Activated CD4-positive, CD25-positive, alpha-beta regulatory T cell treated with anti-CD3 and anti-CD28 coated beads, Interleukin-2, amount 50 U/mL, for 16 hours (primary cell): ENCODE measurements at places on chromosomes 2 and 18.

GRCh38 chr2:177296040-177296439, 31.5 kb upstream of the NFE2L2 start:
- DNase-seq, result no peak

GRCh38 chr2:17068021-17068420, 402.4 kb upstream of the CYRIA start:
- no peak for DNase-seq

DNA sequence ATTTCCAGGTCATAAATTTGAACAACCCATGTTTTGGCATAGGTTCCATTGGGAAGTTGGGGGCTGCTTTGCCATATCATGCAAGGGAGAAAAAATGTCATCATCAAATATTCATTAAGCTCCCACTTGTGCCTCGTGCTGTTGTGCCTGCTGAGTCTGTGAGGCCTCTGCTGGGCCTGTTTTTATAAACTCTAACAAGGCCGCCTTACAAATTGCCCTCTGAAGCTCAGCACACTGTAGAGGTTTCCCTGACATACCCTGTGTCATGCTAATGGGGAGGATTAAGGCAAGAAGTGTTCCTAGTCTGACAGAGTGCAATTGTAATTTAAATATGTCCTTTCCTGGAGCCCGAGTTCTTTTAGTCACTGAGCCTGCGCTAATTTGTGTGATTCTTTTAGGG, 17.6 kb downstream of the OSBPL6 start:
- no peak for DNase-seq

- no peak for DNase-seq
Measured at GRCh38 chr2:136764452-136765255, 691 bp upstream of the THSD7B start.

GRCh38 chr2:26136451-26136850, 36.4 kb upstream of the GAREM2 start:
- no peak for DNase-seq

GRCh38 chr2:138115666-138116065, 151.4 kb downstream of the HNMT start:
- no peak for DNase-seq

DNA sequence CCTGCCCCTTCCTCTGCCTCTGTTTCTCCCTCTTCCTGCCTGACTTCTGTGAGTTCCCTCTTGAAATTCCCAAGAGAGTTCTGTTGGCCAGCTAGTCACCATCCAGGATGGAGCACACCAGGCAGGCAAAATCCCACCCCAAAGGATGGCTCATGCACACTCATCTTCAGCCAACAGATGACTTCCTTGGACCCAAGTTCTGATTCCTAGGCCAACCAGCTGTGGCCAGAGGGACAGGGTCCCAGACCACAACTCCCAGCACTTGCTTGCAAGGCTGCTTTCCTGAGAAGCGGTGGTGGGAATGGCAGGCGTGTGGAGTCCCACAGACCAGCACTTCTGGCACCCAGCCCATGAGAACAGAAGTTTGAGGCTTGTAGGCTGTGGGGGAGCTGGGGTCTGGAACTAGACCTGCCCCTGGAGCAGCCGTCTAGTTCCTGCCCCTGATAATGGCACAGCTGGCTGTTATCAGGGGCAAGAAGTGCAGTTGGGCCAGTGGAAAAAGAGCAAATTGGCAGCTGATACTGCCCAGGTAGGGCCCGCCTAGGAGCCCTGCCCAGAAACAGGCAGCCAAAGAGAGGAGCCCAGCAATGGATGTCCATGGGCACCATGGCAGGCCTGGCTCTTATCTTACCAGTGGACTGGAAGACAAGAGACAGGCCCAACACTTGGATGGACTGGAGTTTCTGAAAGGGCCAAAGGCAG, 56.7 kb downstream of the CYP26B1 start:
- DNase-seq, result no peak

- DNase-seq, result no peak
Measured at GRCh38 chr2:71863396-71863795, 284.3 kb downstream of the CYP26B1 start.

GRCh38 chr2:8676191-8676920, 5.5 kb upstream of the ID2 start:
- no peak for DNase-seq

GRCh38 chr2:137000811-137001210, 235.5 kb downstream of the THSD7B start:
- no peak for DNase-seq

DNA sequence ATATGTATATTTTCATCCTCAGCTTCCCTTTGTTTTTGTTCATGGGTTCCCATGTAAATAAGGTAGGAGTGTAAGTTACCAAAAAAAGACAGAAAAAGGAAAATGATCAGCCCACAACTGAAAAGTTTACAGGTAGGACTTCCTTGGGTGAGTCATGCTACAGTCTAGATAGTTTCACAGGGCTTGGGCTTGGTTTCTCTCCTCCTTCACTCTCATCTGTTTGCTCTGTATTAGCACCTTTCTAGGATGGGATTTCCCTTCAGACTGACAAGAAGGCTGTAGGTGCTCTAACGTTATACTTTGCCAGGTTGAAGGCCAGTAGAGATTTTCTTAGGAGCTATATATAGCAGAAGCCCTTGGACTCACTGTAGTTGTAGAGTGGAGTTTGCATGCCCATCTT, 57.9 kb downstream of the FAM171B start:
- DNase-seq, result no peak

DNA sequence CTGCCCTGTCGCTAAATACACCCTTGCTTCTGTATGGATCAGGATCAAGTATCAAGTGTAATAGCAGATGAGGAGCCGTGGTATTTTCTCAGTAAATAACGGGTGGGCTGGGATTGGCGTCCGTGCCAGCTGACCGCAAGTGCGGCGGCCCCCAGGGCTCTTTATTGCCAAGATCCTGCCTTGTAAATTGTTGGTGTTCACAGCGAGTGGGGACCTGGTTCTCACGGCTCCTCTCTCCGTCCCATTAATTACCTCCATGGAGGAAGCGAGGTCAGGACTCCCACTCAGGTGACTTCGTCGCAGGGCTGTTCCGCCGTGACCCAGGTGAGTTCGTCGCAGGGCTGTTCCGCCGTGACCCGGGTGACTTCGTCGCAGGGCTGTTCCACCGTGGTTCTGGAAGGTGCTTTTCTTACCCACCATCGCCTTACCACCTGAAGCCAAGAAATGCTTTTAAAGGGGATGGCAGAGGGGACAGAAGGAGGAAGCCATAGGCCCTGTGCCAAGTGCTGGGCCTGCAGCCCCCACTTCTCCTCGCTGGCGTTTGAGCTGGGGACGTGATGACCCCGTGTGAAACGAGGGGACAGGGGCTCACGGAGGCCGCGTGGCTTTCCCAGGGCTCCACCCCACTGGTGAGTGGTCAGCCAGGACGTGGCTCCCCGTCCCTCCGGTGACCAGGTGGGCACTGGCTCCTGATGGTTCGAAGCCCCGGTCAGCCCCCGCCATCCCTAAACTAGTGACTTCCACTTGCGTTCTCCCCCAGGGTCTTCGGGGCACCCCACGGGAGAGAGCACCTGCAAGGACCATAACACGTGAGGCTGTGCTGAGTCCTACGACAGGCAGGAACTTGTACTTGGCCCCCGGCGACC, 118.4 kb downstream of the TWIST2 start:
- no peak for DNase-seq

- no peak for DNase-seq
Measured at GRCh38 chr18:57901825-57902589, 98.9 kb upstream of the ATP8B1 start.

DNA sequence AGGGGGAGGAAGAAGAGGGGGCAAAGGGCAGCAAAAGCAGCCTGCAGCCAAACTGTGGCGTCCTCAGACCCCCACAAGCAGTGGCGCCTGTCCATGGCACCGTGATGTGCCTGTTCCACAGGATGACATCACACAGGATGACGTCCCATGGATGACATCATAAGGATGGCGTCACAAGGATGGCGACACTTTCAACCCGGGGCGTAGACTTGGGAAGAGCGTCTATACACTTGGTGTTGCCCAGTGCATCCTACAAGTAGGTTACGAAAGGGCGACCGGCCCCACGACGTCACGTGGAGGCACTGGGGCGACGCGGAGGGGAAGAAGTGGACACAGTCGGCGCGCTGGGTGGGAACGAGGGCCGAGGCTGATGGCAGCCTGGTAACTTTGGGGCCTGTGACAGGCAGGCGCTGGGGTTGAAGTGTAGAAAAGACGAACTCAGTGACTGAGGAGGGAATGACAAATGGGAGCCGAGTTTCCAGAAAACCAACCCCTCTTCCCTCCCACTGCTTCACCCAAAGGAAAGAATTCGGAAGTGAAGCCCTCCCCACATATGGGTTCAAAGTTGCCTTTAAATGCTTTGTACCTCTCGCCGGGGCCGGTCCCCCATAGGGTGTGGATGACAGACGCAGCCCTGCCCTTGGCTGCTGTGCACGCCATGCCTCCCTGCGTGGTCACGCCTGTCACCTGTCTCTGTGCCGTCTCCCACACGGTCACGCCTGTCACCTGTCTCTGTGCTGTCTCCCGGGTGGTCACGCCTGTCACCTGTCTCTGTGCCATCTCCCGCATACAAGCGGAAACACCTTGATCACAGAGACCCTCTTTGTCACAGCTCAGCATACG, 13.4 kb upstream of the KCNG2 start:
- DNase-seq, result no peak

GRCh38 chr2:110674620-110675555, 3.0 kb downstream of the BUB1 start:
- DNase-seq, result no peak

DNA sequence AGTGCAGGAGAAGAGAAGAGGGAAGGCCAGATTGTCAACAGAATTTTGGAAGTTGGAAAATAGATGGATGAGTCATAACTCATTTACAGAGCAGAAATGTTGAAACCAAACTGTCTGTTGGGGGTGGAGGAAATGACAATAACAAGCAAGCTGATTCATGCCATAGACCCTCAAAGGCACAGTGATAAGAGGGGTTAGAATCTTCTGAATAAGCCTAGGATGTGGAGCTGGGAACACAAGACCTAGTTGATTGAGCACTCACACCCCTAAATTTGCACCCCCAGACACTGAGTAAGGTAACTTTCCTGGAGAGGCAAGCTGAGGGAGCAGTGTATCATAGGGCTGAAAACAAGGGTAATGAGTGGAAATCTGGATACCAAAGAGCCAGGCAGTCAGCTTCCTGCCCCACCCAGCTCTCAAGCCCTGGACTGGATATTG, 141.4 kb downstream of the SCG2 start:
- no peak for DNase-seq

GRCh38 chr2:187395276-187396015, 52.6 kb downstream of the CALCRL start:
- no peak for DNase-seq

GRCh38 chr2:180829261-180829660, 151.1 kb upstream of the UBE2E3 start:
- DNase-seq, result no peak

DNA sequence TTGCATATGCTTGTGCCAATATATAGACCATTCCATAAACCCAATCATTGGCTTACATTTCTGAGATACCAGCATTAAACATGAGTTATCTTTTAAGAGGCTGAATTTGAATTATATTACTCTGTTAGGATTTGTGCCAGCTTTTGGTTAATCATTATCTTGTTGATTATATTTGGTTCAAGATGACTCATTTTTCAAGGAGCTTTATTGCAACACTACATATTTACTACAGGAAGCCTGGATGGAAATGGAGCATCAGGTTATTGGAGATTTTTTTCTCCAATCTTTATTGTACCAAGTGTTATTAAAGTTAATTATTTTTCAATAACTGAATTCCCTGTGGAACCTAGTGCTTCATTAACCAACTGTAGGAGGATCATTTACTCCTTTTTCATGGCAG, 26.4 kb downstream of the EML4 start:
- DNase-seq, result no peak
